ENCODE measurements at places on chromosomes 4 and X.

GRCh38 chrX:9859711-9860555, 73.7 kb downstream of the SHROOM2 start:
- no peak for DNase-seq

DNA sequence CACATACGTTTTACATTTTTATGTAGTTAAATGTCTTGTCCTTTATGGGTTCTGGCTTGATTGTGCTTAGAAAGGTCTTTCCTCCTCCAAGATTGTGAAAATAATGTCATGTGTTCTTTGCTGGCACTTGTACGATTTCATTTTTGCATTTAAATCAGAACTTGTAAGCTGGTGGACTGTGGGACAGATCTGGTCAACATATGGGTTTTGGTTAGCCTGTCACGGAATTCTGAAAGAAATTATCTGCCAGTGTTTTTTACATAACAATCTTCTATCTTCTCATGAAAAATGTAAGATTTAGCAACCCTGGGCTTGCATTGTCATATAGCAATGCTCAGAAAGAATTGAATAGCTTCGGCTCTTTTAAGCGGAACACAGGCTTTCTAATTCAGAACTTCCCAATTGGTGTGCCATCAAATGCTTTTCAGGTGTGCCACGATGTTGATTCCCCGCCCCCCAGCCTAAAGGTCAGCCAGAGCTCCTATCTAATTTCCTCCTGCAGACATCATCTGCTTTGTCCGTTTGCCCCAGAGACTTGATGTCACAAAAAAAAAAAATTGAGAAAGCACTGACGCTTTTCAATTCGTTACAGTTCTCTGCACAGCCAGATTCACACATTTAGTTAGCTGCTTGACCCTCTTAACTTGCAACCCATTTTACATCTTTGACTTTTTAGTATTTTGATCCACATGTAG, 16.2 kb downstream of the AFF1 start:
- peak; percentile 64 for DNase-seq

DNA sequence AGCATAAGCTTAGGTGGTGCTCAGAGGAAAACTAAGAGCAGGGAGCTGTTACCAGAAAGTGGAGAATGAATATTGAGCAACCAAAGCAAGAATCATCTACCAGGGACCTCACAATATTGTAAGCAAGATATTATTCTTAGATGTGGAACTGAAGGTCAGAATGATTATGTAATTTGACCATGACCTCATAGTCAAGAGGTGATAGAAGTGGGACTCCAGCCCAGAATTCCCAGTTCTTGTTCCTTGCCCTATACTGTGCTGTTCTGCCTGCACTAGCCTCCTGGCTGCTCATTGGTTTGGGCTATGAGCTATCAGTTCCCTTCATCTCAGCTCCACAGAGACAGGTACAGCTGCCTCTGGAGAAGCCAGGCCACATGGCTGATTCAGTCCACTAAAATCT, 229.4 kb downstream of the LDB2 start:
- no peak for DNase-seq

DNA sequence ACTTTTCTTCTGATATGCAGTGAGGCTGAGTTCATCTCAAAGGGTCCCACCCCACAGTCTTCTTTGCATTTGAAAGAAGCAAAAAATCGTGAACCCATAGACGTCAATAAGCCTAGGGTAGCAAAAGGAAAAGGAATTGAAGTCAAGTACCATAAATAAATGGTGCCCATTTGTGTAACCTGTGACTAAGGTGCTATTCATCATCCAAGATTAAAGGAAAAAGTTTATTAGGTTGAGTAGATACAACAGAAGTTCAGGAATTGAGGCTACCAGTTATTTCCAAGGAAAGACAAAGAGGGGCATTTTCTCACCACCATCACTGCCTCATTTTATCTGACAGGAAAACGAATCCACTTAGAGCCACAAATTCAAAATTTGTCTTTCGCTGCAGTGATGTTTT, 18.8 kb upstream of the GRSF1 start:
- no peak for DNase-seq

DNA sequence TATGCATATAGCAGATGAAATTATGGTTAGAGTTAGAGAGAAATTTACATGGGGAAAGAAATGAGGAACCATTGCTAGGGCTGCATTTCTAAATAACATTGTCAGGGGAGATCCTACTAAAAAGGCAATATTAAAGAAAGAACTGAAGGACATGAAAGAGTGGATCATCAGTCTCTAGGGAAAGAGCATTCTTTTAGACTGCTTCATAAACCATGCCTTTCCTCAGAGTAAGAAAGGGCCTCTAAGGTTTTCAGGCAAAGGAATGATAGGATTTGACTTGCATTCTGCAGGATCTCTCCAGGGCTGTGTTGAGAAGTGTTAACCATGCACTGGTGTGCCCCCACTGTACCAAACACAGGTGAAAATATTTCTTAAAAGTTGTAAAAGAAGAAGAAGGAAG, 385.4 kb upstream of the MAD2L1 start:
- no peak for DNase-seq

GRCh38 chr4:72302981-72303704, 265.9 kb downstream of the ADAMTS3 start:
- DNase-seq = peak; percentile 71

GRCh38 chr4:53113431-53114225, 251.5 kb downstream of the RASL11B start:
- DNase-seq = no peak
